ENCODE measurements at places on chromosomes 7 and 10.
A peak's percentile ranks its signal among the peaks of the same experiment; 100 is the strongest.

DNA sequence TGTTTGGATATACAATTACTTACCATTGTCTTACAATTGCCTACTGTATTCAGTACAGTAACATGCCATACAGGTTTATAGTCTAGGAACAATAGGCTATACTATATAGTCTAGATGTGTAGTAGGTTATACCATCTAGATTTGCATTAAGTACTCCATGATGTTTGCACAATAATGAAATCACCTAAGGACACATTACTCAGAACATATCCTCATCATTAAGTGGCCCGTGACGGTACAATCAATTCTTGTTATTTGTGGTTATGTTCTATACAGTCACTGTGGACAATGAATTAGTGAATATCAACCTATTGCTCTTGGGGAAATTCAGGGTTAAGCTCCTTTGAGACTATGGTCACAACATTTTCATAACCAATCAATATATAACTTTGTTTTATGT, 75.6 kb downstream of the MICU1 start:
- no peak for DNase-seq

DNA sequence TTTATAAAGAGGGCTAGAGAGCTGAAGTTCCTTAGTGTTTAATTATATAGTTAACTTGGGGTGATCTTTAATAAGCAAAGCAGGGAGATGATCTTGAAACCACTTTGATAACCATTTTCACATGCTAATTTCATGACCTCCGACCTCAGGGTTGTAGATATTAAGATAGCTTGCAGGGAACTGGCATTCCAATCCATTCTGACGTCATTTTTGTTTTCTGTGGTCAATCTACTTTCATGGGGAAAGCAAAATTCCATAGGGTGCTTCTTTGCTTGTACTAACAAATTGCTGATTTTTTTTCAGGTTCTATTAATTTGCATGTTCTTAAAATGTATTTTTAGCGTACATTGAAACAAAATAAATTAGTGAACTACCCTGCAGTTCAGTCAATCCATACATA, 139.3 kb downstream of the CDCA7L start:
- DNase-seq, result no peak

DNA sequence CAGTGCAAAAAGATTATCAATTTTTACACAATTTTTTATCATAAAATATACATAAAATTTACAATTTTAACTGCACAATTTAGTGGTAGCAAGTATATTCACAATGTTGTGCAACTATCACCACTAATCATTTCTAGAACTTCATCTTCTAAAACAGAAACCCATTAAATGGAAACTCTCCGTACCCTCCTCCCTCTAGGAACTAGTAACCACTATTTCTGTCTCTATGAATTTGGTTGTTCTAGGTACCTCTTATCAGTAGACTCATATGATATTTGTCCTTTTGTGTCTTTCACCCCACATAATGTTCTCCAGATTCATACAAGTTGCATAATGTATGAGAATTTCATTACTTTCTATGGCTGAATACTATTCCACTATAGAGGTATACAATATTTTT, 73.5 kb downstream of the HERC4 start:
- DNase-seq, result peak; percentile 38

- no peak for DNase-seq
These were observed 83.4 kb upstream of the SMNDC1 start for GRCh38 chr10:110387983-110388686.

DNA sequence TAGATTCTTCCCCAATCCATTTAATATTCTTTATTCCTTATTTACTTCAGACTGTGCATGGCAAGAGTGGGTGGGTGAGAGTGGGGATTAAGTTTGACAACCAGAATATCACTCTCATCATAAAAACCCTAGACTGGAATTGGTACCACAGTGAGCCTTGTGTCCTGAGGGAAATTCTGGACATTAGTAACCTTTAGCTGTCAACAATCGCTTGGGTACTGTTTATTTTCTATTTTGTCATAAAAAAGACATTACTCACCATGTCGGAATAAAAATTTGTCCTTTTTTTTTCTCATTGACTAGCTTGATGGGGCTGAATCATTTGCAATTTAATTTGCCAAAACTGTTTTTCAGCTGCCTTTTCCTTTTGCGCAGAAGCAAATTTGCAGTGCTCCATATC, 176.1 kb upstream of the SEMA3C start:
- no peak for DNase-seq

DNA sequence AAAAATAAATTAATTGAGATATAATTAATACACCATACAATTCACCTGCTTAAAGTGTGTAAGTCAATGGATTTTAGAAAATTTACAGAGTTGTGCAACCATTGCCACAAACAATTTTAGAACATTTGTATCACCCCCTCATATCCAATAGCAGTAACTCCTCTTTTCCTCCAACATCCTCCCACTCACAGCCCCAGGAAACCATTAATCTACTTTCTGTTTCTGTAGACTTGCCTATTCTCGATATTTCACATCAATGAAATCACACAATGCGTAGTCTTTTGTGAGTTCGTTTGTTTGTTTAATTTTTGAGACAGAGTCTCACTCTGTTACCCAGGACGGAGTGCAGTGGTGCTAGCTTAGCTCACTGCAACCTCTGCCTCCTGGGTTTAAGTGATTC, 13.7 kb upstream of the HERC4 start:
- DNase-seq, result peak; percentile 63

DNA sequence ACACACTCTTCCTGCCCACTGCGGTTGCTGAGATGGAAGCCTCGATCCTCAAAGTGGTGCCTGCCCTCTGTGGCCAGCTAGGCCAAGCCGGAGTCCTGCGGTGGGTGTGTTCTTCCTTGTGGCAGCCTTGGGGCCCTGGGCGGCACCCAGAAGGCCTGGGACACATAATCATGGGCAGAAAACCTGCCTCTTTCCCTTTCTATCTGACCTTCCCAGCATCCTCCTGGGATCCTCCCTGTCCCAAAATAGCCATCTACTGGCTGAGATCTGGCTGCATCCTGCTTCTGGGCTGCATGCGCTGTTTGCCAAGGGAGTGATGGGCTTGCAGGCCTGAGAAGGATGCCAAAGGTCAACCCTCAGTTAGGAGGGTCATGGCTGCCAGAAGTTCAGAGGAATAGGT, 23.9 kb downstream of the COL13A1 start:
- DNase-seq, result no peak

- DNase-seq, result no peak
These were observed 14.0 kb downstream of the MET start for GRCh38 chr7:116686033-116686432.

- no peak for DNase-seq
These were observed 7.6 kb downstream of the CCDC172 start for GRCh38 chr10:116331815-116332214.

DNA sequence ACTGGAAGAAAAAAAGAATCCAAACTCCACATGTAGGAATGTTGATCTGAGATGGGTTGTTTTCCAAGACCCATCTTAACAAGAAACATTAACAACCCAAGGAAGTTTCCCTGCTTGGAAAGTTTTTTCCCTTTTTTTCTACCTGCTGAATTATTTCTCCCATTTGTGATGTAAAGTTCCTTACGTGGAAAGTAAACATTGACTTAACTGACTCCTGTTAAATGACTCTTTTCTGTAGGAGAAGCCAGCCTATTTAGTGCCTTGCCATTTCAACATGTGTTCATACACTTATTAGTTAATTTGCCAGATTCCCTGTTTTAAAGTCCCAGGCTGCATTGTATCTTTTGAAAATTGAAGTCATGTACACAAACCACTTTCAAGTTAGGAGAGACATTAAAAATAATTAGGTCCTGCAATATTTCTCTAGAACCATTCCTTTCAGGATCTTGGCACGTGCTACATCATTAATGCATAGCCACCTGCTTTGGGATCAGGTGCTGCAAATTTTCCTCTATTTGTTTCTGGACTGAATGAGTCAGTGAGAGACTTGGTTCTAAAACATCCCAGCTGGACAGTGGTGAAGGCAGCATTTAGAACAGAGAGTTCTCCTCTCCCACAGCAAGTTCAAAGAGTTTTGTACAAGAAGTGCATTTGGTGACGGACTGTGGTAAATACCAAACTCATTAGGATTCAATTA, 698.5 kb downstream of the SUGCT start:
- DNase-seq, result no peak

DNA sequence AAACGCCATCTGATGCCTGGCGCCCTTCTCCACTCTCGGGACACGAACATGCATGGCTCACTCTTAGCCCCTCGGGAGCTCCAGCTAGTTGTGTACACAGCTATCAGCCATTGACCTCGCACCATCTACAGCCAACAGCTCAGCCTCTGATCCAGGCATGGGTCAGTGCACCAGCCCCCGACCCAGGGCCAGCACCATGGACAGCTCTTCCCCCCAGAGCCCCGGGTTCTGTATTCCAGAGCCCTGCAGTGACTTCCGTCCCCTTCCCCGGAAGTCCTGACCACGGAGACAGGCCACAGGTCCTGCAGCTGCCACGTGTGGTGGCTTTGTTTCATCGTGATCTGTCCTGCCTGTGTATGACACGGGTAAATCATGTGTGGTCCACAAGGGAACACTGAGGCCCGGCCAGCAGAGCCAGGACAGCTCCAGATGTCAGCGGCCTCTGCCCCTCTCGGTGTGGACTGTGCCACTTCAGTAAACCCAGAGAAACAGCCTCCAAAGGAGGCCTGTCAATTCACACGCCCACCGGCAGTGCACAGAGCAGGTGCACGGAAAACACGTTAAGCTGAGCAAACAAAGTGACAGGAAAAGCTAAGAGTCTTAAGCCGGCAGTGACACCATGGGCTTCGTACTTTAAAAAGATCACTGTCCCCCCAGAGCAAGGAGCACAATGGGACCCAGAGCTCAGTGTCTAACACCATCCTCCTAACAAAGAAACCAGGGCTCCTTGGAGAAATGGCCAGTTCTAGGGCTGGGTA, 13.0 kb downstream of the STK32C start:
- no peak for DNase-seq

DNA sequence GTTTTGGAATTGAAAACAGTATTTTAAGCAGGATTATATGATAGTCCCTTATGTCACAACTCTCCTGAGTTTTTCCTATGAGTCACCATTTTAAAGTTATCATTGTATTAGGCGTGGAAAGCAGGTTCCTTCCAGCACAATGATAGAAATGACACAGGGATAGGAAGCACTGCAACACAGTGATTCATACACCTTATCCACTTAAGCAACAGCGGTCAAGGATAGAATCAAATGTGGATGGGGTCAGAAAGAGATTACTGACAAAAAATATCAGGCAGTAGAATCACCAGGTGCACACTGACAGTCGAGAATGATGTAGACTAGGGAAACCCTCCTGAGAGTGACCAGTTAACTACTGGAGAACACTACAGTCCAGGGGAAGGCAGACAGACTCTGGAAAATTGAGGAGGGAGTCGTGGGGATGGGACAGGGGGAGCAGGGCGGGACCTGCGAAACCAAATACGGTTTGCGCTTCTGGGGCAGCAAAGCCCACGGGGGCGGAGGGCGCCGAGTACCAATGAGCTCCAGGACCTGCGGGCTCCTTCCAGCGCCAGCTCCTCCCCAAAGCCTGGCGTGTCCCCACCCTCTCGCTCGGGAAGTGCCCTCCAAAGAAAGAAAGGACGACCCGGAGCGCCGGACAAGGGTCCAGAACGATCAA, 479 bp downstream of the PNPLA8 start:
- DNase-seq, result peak; percentile 64

DNA sequence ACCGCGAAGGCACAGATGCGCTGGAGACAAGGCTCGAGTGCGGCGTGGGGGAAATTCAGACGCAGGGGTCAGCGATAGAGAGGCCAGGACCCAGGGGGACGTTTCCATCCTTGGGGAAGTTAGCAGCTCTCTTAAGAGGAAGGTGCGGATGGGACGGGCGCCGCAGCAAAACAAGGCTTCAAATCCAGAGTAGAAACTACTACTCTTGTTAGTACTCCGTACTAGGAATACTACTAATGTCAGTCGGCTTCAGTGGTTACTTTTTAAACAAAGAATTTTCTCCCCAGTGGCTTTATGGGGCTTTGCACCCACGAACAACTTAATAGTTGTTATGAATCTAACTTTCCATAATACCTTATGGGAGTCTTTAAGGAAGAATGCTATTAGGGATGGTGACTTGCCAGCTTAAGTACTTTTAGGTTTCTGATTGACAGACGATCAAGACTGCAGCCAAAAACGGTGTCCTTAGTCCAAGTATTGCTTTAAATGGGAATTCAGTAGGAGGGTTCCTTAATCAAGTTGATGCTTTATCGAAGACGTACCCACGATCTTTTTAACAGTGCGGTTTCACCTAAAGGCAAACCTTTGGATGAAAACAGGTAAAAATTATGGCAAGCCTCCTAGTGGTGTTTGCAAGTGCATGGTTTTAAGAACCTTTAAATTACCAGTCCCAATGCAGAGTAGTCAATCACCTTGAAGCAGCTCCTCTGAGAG, 812 bp upstream of the IDE start:
- DNase-seq, result peak; percentile 10

- DNase-seq, result no peak
These were observed 44.9 kb downstream of the BEND7 start for GRCh38 chr10:13483951-13484350.

- DNase-seq, result no peak
These were observed 65.2 kb upstream of the OIT3 start for GRCh38 chr10:72828294-72828693.

DNA sequence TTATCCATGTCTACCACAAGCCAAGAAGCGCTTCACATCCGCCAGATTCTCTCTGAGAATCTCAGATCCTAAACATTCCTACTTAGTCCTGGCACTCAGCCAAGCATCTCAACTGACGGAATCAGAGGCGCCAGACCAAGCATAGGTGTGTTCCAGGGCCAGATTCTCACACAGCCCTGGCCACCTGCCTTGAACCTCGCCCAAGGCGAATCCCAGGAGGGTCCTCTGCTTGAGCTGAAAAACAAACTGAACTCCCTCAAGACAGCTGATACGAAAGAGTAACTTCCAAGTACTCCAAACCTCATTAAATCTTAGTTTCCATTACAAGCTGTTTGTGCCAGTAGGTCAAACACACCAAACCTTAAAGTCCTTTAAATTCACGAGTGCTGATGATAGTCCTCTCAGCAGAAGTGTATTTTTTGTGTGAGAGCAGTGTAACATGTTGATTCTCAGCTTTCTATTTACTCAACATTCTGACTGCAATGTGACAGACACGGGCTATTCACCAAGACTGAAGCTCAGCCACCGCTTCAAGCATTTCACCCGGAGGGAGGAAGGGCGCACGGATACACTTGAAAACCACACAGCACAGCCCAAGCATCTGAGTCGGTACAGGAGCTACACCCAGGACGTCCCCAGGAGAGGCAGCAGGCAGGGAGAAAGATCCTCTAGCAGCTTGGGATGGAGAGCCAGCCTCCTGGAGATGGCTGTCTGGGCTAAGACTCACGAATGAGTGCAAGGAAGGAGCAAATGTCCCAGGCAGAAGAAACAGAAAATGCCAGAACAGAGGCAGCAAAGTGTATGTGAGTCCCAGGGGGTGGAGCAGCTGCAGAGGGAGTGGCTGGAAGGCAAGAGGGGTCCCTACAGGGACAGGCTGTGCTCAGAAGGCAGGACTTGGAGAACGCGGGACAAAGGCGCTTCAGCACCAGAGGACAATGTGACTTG, 6.0 kb downstream of the PARD3 start:
- no peak for DNase-seq

DNA sequence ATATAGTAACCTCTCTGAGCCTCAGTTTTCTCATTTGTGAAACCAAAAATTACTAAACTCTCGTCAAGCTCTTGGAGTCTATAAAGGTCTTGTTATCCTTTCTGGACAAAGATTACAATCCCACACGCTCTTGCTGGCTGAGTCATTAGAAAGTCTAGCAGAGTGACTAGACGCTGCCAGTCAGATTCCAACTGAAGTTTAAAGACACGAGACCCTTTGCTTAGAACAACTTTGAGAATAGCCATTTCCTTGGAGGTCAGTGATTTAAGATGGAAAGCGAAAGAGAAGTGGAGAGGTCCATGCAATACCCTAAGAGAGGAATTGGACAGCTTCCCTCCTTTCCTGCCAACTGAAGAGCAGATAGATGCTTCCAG, 119.5 kb downstream of the APBB1IP start:
- no peak for DNase-seq
